ENCODE measurements at places on chromosomes 5 and 9. TPM values are rescaled to one million over a fixed set of nuclear protein-coding genes. Genes with fewer than 3 reads are reported as not detected.
A peak's percentile ranks its signal among the peaks of the same experiment; 100 is the strongest.

MARVELD2 gene
- 2.3 TPM for total RNA-seq

IL3 gene
- total RNA-seq, result not detected

DNA sequence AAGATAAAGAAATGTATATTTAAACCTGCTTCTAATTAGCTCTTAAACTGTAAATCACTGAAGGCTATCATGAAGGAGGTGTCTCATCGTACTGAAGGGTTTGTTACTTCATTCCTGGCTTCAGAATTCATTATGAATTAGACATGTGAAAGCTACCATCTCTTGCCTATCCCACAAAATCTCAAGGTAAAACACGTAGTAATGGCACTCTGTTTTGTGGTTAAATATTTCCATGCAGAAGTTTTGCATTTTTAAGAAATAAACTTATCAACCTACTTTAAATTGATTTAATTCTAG, 490.7 kb upstream of the NUDT12 start:
- DNase-seq, result no peak

ECSCR gene
- total RNA-seq, result not detected

DNA sequence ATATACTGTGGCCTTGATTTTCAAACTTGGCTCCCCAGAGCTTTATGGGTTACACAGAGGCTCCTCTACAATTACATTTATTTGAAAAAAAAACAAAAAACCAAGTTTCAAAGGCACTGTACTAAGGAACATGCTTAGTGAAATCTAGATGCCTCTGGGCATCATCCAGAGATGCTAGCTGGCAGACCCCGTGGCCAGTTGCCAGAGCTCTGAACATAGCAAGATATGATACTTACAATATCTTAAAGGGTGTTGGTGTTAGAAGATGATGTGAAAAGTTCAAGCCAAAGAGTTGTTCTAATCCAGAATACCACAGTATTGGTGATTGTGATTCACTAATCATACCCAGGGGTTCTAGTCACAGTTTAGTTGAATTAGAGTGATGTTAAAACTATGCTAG, 87.8 kb downstream of the JAK2 start:
- DNase-seq, result no peak

TAF11L5 gene
- total RNA-seq, result not detected

DNA sequence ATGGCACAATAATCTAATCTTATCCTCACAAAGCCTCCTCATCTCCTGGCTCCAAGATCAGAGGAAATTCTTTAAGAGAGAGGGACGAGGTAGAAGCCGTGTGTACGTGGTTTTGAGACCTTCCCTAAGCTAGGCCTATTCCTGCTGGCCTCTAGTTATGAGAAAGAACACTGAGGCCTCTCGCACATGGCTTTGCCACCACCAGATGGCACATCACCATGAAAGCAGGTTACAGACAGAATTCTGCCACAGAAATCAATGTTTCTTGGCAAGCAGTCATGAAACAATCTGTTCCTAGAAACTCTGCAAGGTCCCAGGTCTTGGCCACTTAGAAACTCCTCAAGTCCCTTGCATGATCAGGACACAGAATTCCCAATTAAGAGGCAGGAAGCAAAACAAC, 268.2 kb upstream of the TAS2R1 start:
- DNase-seq, result peak; percentile 42

GRCh38 chr5:18152671-18153070, 518.4 kb downstream of the TAF11L14 start:
- DNase-seq, result no peak

- DNase-seq, result peak; percentile 80
Measured at GRCh38 chr9:132042324-132042723, 37.3 kb downstream of the MED27 start.

DNA sequence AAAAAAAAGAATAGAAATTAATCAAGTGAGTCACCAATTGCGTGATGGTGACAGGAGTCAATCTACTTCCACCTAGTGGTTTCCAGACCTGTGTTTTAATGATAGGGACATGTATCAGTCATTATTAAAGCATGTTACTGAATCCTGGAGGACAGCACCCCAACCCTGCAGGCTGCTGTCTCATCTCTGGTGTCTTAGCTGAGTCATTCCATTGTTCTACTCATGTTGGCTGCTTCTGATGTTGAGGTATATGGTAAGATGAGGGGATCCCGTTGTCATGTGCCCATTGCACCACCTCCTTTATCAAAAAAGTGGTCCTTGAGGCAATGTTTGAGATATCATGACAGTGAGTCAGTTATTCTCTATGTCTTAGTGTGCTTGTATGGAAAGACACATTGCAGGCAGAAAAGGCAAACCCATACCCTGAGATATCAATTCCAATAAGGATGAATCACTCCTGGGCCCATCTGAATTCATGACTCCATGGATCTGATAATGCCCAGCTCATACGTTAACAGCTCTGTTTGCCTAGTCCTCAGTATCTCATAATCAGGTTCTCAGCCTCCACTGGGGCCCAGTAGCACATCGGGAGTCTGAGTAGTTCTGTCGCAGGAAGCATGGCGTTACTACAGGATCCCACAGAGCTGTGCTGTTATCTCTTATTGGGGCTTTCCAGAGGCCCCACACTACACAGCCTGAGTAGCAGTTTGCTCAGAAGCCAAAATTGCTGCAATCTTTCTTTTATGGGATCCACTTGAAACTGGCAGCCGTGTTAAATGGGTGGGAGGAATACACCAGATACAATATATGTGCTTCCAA, 31.2 kb downstream of the HMGCS1 start:
- no peak for DNase-seq

GRCh38 chr9:18596920-18597319, 123.0 kb downstream of the ADAMTSL1 start:
- peak; percentile 78 for DNase-seq

DNA sequence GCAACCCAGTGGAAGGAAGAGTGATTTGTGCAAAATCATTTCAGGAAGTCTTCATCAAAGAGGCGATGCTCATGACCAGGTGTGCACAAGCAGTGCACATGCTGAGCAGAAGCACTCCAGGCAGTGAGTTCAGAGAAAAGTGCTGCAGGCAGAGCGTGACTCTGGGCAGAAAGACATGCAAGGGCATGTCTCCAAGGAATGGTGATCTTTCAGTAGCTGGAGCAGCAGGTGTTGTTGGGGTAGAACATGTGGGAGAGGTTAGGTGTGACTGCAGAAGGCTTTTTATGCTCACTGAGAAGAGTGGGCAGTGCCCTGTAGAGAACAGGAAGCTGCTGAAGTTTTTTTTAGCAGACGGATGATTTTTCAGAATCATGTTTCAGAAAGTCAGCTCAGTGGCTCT, 545.4 kb upstream of the TLE4 start:
- DNase-seq, result no peak

DNA sequence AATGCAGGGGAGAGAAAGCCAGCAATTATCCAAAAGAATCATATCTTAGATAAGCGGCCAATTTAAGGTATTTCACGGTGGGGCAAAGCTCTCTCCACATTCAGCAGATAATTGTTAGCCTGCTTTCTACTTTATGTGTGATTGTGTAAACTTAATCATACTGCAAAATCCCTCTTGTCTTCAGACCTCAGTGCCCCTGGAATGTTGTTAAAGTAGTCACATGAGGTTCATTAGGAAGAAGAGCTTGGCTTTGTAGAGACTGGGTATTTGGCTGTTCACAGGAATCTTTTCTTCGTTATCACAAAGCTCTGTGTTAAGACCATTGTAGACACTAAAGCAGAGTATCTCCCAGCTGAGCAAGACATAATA, 127.0 kb downstream of the RFK start:
- no peak for DNase-seq

CFAP90 gene
- not detected for total RNA-seq

- DNase-seq, result peak; percentile 78
Measured at GRCh38 chr9:83572524-83572923, 34.3 kb upstream of the FRMD3 start.

- DNase-seq, result peak; percentile 97
Measured at GRCh38 chr9:129141066-129142041, 30.1 kb downstream of the PTPA start.

GRCh38 chr5:170885809-170886208, 24.0 kb downstream of the RANBP17 start:
- peak; percentile 35 for DNase-seq

TGFBI gene
- 496 TPM for total RNA-seq
